ENCODE measurements at places on chromosomes 6 and 20.

DNA sequence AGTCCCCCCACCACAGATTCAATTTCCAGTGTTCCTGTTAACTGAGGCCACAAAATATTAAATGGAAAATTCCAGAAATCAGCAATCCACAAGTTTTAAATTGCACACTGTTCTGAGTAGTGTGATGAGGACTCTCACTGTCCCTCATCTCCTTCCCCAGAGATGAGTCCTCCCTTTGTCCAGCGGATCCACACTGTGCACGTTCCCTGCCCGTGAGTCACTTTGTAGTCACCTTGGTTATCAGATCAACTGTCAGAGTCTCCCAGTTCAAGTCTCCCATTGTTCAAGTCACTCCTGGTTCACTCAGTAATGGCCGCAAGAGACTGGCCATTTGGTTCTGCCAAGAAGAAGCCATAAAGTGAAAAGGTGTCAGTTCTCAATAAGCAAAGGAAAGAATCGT, 168.6 kb upstream of the AFDN start:
- no peak for DNase-seq

DNA sequence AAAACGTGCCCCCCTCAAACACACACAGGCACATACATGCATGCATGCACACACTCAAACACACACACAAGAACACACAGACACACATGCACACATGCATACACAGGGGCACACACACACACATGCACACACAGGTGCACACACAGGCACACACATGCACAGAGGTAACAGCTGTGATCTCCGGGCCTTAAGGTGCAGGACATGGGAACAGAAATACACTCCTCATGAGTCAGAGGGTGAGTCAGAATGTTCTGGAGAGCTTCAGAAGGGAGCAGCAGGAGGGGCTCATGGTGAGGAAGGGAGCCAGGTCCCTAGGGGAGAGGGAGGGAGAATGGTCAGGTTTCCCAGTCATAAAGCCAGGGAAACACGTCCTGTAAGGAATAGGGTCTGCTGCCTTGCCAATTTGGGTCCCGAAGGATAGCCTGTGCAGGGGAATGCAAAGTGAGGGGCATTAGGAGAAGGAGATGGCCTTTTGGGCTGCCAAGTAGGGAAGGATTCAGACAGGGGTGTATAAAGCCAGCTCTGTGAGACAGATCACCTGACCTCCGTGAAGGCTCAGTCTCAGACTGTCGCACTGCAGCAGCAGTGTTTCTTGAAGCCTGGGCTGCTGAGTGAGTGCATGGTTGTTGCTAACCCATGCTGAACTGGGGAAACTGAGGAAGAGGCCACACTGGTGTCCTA, 123.9 kb downstream of the MAFB start:
- no peak for DNase-seq

GRCh38 chr20:40868551-40869217, 159.9 kb upstream of the TOP1 start:
- no peak for DNase-seq

GRCh38 chr6:76684875-76685274, 612.4 kb upstream of the IMPG1 start:
- no peak for DNase-seq

DNA sequence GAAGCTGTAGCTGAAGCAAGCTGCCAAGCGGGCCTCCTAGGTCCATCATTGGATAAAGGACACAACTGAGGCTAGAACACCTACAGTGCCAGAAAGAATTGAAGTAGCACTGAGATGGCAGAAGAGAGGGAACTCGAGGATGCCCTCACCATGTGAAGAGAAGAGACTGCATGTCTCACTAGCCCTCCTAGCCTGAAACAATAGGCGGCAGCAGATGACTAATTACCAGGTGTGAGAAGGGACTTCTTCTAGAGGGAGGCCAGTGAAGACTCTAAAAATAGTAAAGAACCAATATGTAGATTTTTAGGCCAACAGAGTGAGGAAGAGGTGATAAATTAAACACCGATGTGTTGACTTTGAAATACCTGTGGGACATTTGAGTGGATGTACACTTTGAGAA, 50.3 kb downstream of the LGSN start:
- no peak for DNase-seq

- DNase-seq: no peak
Measured at GRCh38 chr20:49479785-49480184, 2.7 kb downstream of the KCNB1 start.

GRCh38 chr20:10961651-10962288, 288.0 kb upstream of the JAG1 start:
- no peak for DNase-seq

GRCh38 chr6:52598123-52598823, 21.4 kb upstream of the TRAM2 start:
- DNase-seq: peak; percentile 77

- no peak for DNase-seq
Measured at GRCh38 chr6:31351033-31351380, 6.0 kb downstream of the HLA-B start.

GRCh38 chr6:22471746-22472145, 97.6 kb upstream of the HDGFL1 start:
- DNase-seq: no peak

DNA sequence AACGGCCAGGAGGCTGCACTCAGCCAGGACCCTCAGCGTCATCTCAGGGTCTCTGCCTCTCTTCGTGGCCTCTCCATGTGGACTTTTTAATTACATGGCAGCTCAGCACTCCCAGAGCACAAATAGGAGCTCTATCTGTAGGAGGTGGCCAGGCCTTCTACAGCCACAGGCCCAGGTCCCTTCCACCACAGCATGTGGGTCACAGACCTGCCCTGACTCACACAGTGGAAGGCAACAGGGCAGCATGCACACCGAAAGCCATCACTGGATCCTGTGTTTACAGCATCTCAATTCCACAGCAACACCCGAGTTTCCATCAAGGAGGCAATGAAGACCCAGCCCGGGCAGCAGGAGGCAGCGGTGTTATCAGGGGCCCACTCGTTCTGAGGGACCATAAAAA, 65.8 kb upstream of the CD93 start:
- DNase-seq: no peak

DNA sequence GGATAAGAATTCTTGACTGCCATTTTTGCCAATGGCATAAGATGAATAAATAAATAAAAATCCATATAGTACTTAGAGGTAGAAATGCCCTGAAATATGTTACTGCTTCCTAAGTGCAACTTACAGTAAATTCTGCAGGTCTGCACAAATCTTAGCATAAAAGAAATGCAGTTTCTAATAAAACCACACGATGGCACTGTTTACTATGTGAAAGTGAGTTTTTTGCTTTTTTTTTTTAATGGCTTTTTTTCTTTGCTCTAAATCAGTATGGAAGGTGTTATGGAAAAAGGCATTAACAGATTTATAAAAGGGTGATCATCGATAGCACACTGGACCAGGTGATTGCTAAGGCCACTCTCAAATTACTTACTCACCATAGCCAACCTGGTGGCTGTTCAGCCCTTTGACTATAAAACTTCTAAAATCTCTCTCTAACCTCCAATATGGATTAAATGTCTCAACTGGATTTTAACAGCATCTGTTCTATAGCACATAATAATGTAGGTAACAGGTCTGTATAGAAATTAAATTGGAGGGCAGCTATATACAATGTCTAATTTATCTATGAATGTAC, 45.8 kb downstream of the AHI1 start:
- peak; percentile 24 for DNase-seq

- DNase-seq: no peak
Measured at GRCh38 chr6:160358225-160359119, 10.3 kb downstream of the SLC22A3 start.

GRCh38 chr20:45959956-45960630, 11.9 kb downstream of the ZNF335 start:
- DNase-seq: no peak

GRCh38 chr20:60233018-60233630, 274.9 kb downstream of the CDH26 start:
- no peak for DNase-seq

DNA sequence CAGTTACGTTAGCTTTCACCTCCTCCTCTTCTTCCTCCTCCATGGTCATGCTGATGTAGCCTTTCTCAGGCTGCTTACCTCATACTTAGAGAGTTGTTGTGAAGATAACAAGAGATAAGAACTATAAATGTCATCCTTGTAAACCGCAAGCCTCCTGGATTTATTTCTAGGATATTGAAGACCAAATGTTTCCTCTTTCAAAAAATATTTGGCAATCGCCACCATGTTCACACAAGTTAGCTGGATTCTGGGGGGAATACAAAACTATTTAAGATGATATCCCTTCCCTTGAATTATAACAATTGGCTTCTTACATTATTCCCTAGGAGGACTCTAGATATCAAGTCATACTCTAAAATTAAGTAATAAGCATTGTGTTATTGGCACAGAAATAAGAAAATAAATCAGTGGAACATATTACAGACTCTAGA, 99.8 kb upstream of the PLEKHG1 start:
- DNase-seq: no peak
